ENCODE measurements at places on chromosomes 7 and 10.

DNA sequence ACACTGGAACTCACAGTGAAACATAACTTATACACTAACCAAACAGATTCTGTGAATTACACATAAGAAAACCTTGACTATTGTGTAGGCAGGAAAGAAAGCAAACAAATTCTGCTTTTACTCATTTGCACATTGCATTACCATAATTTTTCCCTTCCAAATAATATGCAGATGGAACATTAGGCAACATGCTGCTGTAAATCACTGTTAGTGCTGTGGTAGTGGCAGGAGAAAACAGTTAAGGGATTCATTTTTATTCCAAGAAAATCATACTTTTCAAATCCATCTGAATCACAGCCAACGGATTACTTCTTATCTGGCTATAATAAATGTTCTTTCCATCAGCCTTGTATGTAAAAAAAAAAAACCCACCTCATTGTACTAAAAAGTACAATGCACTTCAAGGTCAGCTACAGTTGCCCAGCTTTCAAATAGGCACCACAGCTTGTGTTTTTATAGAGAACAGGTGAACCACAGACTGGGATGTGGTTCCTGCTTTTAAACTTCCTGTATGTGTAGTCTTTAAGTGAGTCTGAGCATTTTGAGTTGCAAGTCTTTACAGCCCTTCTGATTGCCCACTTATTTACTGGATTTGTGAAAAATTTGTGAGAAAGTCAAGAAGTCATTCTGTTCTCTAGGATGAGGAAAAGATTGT is 590.0 kb upstream of the SEMA3D start:
- DNase-seq = no peak

DNA sequence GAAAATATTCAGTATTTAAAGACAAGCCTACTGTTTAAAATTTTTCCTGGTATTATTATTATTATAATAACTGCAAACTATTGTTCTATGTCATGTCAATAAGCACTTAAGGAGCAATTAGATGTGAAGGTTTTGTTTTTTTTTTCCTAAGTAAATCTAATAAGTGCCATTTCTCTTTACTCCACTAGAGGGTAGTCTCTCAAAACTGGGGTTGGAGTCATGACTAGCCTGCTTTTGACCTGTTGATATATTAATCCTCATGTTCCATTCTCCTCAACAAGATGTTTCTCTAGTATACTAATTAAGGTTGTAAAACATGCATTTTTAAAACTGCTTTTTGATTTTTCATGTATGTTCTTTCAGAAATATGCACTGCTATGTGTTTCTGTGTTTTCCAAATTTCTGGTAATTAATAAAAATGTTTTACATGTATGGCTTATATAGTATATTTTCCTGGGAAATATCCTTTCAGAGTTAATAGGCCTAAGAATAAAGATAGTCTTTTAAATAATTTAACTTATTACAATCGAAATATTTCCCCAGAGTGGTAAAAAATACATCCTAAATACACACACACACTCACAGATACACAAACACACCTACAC is 1.0 kb upstream of the LRRN3 start:
- DNase-seq = peak; percentile 69

- no peak for DNase-seq
These were observed 223.0 kb downstream of the SNX10 start for GRCh38 chr7:26514633-26515032.

DNA sequence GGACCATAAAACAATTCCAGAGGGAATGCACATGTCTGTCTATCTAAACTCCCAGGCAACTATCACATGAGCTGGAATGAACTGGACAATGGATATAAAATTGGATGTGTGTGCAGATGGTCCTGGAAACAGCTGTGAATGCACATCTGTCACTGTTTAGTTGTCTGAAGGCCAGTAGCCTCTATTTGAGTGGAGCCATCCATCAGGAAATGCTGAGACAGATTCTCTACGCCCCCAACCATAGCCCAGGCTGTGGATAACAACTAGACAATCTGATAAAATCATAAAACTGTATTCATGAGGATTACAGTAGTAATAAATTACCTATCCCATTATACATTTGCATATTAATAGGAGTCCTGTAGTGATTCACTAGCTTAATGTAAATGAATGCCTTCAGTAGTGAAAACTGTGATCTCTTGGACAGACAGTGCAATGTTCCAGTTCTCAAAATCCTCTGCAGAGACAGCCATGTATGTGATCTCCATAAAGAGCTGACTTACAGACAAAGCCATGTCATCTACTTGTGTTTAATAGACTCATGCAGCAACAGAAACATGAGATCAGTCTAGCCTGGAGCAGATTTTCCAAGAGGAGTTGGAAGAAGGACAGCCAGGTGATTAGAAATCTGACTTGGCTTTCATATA is 907.6 kb downstream of the KCNMA1 start:
- no peak for DNase-seq

- DNase-seq = no peak
These were observed 96.7 kb upstream of the PIK3CG start for GRCh38 chr7:106768324-106768751.

- no peak for DNase-seq
These were observed 4.1 kb downstream of the GET4 start for GRCh38 chr7:880450-880849.

- DNase-seq = no peak
These were observed 33.4 kb downstream of the CCM2 start for GRCh38 chr7:45033261-45033930.

- DNase-seq = no peak
These were observed 637.5 kb upstream of the GALNT17 start for GRCh38 chr7:70494225-70495032.
